Germinal center (tissue), 1 donor: ENCODE measurements at places on chromosomes 5 and 9.

- no peak for DNase-seq
Measured at GRCh38 chr9:97578846-97579245, 54.3 kb downstream of the TSTD2 start.

DNA sequence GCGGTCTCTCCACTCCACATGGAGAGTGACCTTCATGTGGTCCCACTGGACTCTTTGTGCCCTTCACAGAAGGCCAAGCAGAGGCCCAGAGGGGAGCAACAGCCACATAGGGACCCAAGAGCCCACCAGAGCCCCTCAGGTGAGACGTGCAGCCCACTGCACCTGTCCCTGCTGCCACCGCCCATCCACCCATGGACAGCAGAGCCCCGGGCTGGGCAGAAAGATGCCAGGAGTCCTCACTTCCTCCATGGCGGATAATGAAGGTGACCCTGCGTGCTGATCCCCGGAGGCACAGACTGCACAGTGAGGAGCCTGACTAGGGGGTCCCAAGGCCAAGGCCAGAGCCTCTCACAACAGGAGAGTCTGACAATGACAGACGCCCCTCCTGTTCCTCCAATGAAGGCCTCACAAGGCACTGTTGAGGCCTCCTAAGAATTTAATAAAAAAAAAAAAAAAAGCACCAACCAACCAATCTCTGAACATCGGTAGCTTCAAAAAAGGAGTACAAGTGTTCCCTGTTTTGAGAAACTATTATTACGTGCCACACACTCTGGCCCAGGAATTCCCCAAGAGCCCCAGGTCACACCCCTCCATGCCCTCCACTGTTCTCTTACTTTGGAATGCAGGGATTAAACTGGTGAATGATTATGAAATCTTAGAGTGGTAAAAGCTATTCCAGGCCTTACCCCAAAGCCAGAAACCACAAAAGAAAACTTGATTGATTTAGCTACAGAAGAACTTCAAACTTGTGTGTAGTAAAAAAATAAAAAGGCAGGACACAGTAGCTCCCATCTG is 2.8 kb upstream of the PPP1R26 start:
- no peak for DNase-seq

GRCh38 chr5:1795506-1795905 is 4.1 kb downstream of the MRPL36 start:
- DNase-seq: no peak

DNA sequence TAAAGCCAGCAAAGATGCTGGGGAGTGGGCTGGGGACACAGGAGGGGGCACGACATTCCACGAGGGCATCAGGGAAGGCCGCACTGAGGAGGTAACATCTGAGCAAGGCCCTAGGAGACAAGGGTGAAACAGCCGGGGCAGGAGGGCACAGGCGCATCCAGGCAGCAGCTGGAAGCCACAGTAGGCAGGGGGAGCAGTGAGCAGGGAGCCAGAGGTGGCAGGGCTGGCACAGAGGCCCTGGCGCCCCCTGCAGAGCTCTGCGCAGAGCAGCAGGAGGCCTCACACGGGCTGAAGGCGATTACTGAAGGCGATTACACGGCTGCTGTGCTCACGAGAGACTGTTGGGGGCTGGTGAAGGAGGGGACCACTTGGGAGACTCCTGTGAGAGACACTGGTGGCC is 15.4 kb downstream of the LMAN2 start:
- no peak for DNase-seq

GRCh38 chr9:124725068-124725452 is 46.1 kb downstream of the NR6A1 start:
- no peak for DNase-seq

GRCh38 chr9:12784461-12785259 is 9.8 kb downstream of the LURAP1L start:
- no peak for DNase-seq

GRCh38 chr9:86994231-86994630 is 46.9 kb upstream of the GAS1 start:
- DNase-seq: no peak

- DNase-seq: no peak
Measured at GRCh38 chr5:113510836-113511451, 2.5 kb upstream of the YTHDC2 start.
